ENCODE measurements at places on chromosomes 6 and 20.

- DNase-seq: no peak
Measured at GRCh38 chr6:77292564-77293546, 170.4 kb downstream of the HTR1B start.

DNA sequence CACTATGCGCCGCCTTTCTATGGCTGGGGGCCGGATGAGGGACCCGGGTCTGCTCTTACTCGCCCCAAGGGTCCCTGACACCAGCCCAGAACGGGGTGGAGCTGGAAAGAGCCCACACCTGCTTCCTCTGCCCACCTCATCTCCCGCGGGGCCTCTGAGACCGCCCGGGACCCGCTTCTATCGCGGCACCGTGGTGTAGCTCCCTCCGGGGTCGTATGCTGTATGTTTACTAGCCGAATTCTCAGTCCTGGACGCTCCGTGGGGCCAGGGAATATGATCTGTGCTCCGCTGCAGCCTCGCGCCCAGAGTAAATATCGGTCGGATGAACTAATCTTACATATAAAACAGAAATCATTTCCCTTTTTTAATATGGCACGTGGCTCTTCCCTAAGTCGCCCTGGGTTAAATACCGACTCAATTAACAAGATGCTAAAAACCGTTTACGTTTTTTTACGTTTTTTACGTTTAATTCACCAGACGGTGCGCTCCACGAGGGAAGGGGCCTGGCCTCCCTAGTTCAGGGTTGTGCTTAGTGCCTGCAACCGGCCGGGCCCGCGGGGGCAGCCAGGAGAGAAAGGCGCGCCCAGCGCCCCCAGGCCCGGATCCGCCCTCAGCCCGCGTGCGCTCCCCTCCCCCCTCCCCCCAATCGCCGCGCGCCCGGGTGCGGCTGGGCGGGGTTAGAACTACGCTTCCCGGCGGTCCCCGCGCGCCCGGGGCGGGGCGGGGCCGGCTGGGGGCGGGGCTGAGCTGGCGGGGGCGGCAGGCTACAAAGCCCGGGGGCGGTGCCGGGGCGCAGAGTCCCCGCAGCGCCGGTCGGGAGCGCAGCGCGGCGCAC lies at the start of gene RBM38:
Gene RBM38, plus strand, starts transcription at position 793 of the 835 bp plus-strand sequence. CDS start 186 bp downstream, outside the sequence.
- peak; percentile 83 for DNase-seq

GRCh38 chr6:71410164-71410566 lies 121.6 kb downstream of the OGFRL1 start:
- DNase-seq: no peak

- no peak for DNase-seq
Measured at GRCh38 chr20:16027686-16028085, 545.6 kb downstream of the KIF16B start.

GRCh38 chr6:32050562-32050961 lies 12.3 kb downstream of the CYP21A2 start:
- DNase-seq: no peak

DNA sequence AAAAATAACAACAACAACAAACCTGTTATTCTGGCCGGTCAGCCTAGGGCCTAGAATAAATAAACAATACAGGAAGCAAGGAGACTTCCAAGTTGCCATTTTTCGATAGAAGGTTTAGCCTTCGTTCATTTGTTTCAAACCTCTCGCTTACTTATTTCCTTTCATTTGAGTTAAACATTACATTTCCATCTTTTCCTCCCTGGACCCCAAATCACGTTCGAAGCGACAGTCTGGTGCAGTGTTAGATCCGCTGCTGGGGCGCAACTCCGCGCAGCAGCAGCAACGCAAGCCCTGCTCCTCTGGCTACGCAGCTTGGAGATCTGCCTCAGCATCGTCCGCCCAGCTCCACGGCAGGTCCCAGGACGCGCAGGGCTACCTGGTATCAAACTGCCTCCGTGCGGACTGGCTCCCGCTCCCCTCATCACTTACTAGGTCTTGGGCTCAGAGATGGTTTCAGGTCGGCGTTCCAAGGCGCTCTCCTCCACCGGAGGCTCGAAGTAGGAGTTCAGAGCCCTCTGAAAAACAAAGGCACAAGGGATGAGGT lies 530 bp downstream of the TDP2 start:
- DNase-seq: peak; percentile 62

DNA sequence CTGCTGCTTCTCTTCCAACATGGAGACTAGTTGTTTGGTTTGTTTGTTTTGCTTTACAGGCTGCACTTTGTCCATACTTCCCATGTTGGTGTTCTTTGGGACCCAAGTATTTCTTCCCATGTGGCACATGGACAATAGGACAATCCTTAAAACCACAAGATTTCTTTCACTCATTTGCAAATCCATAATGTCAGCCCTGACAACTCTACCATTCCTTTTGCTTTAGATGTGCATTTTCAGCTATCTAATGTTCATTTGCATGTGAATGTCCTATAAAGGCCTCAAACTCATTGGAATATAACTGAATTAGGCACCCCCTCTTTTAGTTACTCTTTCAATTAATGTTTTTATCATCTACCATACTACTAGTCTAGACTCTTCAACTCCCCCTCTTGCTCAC lies 16.7 kb downstream of the THEMIS start:
- no peak for DNase-seq

DNA sequence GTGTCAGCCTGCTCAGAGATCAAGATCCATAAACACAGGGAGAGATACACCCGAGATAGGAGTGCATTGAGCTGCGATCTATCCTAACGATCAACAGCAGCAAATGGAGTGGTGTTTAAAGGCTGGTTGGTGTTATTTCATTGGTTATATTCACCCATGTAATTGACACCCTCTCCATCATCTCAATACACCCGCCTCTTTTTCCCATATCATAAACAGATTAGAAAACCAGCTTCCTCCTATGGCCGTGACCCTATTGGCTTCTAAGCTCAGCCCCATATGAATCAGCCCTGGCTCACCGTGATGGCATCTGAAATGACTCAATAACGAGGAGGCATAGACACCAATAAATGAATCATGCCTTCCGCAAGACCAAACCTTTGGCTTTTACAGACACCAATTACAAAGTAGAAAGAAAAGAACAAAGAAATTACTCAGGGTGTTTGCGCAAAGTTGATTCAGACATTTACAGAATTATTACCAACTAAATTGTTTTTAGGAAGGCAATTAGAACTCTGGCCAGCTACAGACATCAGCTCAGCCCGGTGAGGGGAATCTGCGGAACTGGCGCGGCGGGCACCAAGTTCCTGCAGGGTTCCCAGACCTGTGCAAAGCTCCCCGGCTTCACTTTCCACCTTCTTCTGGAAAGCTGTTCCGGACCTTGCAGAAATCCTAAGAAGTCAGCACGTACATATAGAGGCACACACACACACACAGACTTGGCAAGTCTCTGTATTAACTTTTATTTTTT lies 11.5 kb downstream of the PMEPA1 start:
- DNase-seq: peak; percentile 91

- no peak for DNase-seq
Measured at GRCh38 chr20:57835588-57836455, 126.0 kb upstream of the PMEPA1 start.

DNA sequence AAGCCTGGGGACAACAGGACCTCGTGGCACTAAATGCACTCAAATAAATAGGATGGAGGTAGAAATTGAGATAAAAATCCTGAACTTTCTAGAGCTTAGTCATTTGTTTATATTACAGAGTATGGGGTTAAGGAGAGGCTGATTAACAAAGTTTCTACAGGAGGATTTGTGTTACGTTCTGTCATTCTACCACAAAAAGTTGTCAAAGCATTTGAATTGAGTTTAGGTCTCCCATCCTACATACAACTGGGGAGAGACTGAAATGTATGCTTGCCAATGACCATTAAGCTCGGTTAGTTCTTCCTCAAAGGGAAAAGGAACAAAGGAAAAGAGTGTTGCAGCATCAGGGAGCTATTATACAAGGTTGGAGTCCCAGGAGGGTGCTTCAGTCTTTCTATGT lies 597.9 kb downstream of the COL12A1 start:
- DNase-seq: no peak

- DNase-seq: no peak
Measured at GRCh38 chr6:55167860-55168259, 6.5 kb upstream of the HCRTR2 start.

DNA sequence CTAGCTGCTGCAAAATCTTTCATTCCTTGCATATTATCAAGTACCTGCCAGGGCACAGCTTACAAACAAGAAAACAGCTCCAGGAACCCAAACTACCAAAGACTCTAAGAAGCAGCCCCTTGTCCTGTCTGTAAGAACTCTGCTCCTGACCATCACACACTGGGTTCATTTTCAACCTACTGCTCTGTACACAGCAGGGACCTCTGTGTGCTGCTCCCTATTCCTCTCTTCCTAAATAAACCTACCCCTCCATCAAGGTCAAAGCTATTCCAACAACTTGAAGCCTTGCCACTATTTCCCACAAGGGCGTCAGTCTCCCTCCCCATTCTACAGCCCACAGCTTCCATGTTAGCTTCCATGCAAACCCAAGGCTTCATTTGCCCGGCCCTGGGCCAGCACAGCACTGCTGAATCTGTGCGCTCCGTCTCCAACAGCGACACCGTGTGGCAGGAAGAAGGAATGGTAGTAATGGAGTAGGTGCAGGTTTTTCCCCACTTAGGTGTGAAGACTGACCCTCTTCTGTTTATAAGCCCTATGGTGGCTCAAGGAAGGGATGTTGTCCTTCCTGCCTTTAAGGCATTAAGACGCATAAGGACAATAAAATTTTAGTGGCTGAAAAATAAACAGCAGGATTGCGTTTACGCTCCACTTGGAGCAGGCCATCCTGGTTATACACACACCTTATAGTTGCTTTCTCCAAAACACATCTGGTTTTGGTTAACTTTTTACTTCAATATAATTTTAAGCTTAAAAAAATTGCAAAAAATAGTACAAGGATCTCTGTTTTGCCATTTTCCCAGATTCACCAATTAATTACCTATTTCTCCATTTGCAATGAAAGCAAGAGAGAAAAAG lies 115.2 kb upstream of the NXT1 start:
- DNase-seq: peak; percentile 86

DNA sequence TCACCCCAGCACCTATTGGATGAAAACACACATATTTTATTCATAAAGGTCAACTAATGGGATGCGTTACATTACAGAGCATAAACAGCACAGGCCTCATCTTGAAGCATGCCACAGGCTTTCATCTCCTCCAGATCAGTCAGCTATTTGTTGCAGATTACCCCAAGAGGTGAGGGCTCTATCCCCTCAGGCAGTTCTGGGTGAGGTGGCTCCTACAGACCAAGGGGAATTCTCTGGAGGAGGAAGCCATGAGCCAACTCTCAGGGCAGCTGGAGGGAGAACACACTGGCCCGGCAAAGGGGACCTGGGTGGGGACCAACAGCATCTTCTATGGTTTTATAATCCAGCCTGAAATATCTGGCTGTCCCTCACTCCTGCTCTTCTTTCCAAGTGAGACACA lies 126.4 kb upstream of the BTBD3 start:
- DNase-seq: no peak

DNA sequence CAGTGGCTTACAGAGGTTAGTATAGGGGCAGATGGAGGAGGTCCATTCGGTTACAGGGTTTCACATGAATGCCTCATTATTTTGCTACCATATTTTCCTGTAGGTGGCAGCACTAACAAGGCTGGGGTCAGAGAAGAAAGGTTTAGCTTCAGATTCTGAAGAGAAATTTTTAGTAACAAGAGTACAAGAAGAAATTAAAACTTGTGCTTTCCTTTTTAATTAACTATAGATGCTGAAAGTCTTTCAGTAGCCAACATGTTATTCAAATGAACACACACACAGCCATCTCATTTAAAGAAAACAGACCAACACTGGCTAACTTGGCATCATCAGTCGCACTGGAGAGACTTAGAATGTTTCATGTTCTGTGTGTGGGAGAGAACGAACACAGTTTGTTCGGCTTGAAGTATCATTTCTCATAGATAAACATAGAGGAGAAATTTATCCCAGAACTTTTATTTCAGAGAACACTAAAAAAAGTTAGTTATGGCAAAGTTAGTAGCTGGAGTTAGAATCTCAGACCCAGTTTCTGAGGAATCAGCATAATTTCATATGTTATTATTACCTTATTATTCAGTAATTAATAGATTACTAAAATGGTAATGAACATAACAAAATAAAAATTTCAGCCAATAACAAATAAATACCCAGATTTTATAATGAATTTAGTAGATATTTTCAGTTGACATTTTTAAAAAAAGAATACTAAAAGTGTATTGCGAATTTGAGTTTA lies 314.0 kb upstream of the RSPO3 start:
- DNase-seq: peak; percentile 50

GRCh38 chr20:15922556-15922955 lies 650.7 kb downstream of the KIF16B start:
- DNase-seq: no peak

DNA sequence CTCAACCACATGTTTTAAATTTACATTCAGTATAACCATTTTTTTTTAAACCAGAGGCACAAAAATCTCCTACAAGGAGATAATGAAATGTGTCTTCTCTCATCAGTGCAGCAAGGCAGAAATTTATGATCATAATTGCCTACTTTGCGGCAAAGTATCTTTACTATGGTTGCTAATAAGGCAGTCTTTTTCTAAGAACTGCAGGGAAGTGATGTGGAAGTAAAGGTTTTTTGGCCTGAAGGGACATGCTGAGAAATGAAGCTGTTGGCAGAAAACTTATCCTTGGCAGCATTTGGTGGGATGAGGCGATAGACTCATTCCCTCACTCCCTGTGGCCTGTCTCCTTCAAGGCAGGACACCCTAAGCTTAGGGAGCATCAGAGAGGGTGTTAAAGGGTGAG lies 48.7 kb downstream of the SCGN start:
- DNase-seq: no peak

- no peak for DNase-seq
Measured at GRCh38 chr20:57097245-57097915, 169.1 kb downstream of the BMP7 start.

DNA sequence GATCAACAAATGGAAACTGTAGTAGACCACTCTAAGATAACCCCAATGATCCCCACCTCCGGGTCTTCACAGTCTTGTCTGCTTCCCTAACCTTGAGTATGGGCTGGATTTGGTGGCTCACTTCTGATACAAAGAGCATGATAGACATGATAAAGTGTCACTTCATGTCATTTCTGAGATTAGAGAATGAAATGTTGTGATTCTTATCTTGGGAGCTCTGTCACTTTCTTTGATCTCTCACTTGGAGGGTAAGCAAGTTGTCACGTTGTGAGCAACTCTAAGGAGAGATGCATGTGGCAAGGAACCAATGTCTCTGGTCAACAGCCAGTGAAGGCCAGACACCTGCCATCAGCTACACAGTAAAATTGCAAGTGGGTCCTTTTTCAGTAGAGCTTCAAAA lies 3.0 kb upstream of the GLO1 start:
- no peak for DNase-seq

GRCh38 chr6:159233365-159234101 lies 64.3 kb downstream of the FNDC1 start:
- DNase-seq: no peak
